ENCODE measurements at places on chromosomes 5 and 9.

DNA sequence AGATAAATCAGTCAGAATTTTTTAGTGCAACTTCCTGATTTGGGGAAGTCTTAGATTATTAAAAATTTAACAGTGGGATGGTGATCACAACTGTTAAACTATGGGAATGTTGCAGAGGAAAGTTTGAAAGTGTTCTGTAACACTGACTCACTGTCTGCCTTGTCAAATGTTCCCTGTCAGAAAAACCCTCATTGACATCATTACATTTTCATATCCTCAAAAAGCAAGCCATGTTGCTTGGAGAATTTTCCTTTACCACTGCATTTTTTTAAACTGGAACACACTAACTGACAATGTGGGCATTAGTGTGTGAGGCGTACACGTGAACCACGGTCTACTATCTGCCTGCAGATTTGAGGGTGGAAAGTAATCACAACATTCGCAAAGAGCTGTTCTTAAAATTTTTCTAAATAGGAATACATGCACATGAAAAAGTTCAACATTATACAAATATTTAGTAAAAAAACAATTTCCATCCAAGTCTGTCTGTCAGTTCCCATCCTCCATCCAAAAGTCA lies 28.6 kb upstream of the IL7R start:
- DNase-seq, result no peak

- DNase-seq, result no peak
Measured at GRCh38 chr5:94691949-94692348, 73.5 kb downstream of the SLF1 start.

GRCh38 chr9:126608551-126608950 lies 5.2 kb upstream of the LMX1B start:
- DNase-seq, result no peak

DNA sequence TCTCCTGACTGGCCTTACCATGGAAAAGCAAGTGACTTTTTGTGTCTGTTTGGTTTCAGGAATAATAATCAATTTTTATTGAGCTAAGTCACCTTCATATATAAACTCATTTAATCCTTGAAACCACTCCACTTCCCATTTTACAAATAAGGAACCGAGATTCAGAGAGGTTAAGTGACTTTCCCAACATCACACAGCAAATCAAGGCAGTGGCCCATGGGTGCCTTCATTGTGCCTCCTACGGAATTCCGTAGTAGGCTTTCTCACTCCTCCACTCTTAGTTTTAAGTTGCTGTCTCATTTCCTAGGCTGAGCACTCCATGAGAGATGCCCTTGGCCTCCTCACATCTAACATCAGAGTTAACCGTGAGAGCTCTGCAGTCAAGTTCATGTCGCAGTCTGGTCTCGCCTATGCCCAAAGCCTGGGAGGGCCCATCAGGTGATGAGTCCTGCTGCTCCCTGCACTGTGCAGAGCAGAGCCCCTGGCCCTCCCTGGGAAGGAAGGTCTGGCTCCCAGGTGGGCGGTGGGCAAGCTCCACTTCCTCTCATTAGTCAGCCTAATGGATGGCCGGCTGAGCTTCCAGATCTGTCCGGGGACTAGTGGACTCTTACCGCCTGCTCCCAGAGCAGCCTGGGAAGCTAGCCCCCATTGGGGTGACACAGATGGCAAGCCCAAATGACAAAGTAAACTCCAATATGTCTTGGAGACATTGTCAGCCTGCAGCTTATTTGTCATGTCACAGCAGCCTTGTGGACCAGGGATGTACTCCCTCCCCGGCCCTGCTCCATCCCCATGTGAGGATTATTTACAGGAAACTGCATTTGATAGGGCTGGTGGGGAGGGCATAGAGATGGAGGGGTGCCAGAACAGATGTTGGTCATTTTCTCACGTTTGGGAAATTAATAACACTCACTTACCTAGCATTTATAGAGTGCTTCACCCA lies 123.4 kb downstream of the MVB12B start:
- no peak for DNase-seq

DNA sequence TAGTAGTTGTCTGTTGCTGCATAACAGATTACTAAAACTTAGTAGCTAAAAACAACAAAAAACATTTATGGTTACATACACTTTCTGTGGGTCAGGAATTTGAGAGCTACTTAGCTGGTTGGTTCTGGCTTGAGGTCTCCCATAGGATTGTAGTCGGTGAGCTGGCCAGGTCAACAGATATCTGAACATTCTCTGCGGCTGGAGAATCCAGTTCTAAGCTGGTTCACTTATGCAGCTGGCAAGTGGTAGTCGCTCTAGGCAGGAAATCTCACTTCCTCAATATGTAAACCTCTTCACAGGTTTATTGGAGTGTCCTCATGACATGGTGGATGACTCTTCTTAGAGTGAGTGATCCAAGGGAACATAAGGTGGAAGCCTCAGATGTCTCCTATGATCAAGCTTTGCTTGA lies 65.7 kb upstream of the TNFAIP8 start:
- no peak for DNase-seq

DNA sequence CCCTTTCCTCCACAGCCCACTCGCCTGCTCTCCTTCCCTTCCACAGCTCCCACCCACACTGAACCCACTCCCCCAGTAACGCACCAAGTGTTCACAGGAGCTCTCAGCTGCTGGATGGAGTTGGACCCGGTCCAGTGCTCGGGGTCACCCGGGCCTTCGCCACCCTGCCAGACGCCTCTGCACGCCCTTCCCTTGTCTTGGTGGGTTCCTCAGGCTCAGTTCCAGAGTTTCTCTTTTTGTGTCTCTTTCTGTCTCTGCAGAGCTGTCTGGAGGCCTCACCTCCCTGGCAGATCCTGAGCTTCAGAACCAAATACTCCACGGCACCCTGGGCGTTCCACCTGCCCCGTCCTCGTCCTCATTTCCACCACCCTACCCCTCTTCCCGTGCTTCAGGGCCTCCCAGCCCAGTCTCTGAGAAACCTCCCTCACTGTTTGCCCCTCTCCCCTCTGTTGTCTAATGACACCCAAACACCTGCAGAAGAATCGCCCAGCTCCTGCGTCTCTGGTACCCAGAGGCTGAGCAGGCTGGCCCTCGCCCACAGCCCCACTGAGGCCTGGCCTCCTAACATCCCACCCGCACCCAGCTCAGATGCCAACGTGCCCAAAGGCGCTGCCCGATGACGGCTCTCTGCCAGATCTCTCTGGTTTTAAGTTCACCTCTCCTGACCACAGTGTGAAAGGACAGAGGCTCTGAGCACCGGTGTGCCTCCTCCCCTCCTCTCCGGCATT lies 74.3 kb downstream of the COL23A1 start:
- DNase-seq, result no peak

DNA sequence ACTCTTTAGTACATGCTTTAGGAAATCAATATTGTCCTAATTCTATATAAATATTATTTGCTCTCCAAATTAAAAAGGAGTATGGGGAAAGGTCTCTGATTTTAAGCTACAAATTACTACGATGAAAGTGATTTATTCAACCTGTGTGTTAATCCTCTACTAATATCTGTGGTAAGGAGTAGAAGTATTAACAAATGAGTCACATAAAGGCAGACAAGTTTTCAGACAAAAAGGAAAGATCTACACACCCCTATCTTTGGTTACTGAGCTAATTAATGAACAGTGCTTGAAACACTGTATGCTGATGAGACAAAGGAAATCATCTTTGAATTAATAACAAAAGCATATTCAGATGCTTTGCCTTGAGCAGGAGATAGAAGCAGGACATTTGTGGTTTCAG lies 15.9 kb downstream of the LOX start:
- no peak for DNase-seq

GRCh38 chr5:134430001-134430569 lies 18.4 kb upstream of the CDKN2AIPNL start:
- no peak for DNase-seq

DNA sequence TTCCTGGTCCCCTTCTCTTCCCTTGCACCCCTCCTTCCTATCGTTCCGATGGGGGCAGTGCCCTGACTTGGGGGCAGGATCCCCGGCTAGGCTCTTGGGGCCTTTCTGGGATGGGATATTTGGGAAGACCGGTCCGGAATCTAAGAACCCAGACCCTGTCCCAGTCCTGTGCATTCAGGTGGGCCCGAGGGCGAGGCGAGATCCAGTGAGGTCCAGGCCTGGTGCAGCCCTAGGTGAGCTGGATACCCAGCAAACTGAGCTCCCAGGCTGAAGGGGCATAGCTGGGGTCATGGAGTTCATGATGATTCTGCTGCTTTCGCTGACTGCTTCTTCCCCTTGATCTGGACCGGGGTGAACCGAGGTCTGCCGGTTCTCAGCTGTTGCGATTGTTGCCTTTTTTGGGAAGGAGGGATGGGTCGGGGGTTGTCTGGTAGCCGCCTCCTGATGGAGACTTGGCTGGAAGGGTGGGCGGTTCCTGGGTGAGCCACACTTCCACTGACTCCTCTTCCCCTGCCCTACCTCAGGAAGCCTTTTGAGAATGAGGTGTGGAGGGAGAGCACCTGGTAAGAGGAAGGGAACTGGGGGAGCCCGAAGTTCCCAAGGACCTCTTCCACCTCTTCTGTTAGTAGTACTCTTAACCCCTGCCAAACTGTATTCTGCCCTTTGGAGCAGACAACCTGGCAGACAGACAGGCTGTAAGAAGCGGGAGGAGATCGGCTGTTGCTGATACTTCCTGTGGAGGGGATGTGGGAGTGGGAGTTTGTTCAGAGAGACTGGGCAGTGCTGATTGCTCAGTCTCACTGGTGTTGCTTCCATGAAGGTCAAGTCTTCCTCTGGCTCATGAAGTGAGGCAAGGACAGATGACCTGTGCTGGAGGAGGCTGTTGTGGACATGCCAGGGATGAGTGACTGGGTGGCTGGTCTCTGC lies 1.0 kb downstream of the LRRC8A start:
- no peak for DNase-seq

GRCh38 chr5:141437221-141437620 lies 6.9 kb downstream of the PCDHGA12 start:
- no peak for DNase-seq

- no peak for DNase-seq
Measured at GRCh38 chr9:85508616-85509015, 233.1 kb downstream of the AGTPBP1 start.

DNA sequence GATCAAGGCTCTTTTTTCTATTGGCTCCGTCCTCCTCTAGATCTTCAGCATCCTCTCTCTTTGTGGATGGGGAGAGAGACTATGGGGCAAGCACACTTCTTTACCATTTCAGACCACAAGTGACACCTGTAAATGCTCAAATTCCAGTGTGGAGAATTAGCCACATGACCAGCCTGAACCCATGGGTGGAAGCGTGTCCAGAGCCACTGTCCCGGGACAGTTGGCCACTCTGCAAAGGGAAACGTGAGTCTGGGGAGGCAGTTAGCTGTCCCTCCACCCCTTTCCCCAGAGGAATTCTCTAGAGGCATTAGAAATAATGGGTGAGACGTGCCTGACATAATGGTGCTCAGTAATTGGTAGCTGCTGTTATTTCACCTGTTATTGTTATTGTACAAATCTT lies 40.9 kb downstream of the AMBP start:
- DNase-seq, result no peak

All from NCI-H2171 (cell line).